ENCODE measurements at places on chromosomes 5 and 9.

DNA sequence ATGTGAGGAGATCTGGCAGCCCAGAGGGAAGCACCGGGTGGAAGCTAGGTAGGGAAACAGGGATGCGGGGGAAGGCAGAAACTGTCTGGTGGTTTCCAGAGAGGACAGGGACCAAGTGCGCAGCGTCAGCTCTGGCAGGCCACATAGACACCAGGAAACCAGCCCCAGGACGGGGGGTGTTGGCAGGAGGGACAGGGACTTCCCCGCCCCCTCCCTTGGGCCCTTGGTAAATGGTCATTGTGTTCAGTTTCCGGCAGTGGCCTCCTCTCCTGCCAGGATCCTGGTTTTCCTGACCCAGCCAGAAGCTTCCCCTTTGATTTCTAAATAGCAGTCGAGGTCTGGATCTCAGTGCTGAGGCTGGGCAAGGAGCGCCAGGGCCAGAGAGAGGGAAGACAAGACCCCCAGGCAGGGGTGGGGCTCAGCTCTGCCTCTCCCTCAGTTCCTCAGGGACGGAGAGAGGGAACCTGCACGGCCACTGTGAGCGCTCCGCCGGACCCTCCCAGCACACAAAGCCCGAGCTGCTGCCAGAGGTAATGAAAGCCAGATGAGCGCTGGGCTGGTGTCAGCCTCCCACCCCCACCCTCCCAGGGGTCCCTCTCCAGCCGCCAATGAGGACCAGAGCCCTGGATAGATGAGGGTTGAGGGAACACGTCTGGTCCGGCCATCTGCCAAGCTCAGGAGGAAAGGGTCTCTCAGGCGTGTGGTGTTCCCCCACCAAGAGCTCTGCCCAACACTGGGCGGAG, 1.8 kb downstream of the RALGDS start:
- DNase-seq: no peak

- DNase-seq: no peak
These were observed 135.3 kb upstream of the DPYSL3 start for GRCh38 chr5:147645197-147645596.

- no peak for DNase-seq
These were observed 634.6 kb downstream of the LRRC70 start for GRCh38 chr5:63213256-63213655.

DNA sequence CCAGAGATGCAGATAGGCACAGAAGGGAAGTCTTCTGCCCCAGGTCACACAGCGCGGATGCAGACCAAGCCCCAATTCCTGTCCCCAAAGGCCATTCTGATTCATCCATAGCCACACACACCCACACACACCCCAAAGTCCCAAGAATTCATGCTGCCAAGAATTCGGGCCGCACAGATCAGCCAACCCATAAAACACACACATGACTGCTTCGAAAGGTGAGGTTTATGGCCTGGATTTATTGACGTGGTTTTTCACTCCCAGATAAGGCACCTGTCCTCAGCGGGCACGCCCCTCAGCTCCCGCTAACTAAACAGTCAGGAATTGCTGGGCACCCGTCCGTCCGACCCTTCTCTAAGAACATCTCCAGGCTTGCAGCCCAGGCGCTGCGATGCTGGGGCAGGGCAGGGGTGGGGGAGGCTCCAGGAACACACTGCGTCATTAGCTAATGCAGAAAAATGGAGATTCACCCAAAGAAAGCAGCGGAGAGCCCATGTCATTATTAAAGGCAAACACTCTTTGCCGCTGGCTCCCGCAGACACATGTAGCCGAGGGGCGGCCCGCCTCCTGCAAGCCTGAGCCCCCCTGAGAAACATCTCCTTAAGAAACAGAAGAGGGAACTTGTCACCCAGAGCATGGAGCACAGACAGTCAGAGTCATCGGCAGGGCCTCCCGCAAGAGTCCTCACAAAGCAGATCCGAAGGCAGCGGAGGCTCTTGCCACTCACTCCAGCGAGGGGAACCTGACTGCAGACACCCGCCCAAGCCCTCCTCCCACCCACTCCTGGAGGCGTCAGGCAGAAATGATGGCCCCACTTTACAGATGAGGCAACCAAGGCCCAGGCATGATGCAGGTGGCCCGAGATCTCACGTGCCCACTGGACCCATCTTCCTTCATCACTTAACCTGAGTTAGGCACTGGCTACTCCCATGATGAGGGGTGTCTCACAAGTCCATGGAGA, 19.9 kb downstream of the VAV2 start:
- no peak for DNase-seq

DNA sequence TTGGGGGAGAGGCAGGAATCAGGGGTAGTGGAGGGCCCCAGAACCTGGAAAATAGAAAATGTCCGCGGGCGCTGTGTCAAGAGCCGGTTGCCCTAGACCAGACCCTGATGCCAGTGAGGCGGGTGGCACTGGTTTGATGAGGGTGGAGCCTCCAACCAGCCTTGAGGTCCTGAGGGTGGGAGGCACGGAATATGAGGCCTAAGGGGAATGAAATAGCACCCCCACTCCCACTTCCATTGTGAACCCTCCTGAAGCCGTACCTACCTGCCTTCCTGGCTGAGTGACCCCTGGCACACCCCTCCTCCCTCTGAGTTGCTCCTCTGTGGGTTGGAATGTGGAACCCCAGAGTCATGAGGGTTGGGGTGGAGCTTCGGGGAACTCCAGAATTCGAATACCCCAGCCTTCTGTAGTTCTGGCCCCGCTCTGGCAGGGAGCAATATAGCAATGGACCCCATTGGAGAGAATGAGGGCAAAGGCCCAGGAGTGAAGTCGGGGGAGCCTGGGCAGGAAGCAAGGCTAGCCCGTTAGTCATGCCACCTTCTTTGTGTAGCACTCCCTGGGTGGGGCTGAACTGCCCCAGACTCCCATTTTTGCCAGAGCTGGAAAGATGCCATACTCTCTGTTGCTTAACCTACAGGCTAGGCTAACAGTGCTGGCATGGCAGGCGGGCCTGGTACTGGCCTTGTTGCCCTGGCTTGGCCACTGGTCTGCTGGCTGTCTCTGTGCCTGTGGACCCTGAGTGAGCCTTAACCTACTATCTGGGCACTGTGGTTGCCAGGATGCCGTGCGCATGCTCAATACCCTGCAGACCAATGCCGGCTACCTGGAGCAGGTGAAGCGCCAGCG, 1.0 kb downstream of the FPGS start:
- peak; percentile 56 for DNase-seq

- DNase-seq: no peak
These were observed 29.9 kb downstream of the SKP2 start for GRCh38 chr5:36181774-36182173.

DNA sequence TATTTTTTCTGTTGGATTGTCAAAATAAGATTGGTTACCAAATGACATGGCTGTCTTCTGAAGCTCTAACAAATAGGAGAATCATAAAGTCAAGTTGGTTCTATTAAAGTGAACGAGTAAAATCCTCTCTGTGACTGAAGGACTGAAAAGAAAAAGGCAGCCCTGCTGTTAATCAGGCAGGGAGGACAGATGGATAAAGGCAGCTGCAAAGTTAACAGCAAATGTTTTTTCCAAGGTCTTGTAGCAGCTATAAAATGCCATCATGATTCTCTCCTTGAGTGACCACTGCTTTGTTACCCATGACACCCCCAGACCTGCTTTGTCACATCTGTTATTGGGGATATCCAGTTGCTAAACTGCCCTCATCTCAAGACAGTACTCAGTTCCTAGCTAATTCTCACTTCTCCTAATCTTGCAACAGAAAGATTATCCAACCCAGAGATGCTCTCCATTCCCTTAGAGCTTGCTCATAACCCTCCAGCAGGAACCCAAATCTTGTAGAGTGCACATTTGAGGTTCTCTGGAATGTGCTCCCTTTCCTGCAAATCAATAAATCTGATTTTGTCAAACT, 89.7 kb upstream of the PARP8 start:
- DNase-seq: no peak

DNA sequence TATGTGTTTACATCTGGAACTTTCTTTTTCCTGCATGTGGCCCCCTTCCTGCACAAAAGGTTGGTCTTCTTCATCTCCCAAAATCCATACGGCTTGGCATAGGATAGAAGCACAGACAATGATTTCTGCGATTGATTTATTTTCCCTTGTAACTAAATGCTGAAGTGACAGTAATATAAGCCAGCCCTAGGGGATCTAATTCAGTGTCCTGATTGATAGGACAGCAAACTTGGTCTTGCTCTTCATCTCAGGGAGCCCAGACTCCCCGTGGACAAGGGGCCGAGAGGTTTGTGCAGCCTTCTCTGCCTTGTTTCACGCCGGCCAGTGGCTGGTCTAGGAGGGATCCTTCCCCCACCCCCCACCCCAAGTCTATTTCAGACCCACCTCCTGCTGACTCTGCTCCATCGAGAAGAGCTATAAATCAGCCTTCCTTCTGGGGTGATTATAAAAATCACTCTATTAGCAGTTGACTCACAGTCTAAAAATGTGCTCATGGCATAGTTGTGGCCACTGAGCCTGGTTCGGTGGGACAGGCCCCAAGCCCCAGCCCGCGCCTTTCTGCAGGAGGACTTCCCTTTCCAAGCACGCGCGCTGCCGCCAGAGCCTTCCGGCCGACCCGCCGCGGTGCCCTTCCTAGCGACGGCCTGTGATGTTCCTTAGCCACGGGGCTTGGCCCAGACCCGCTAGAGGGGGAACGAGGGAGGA, 89.8 kb upstream of the COL5A1 start:
- peak; percentile 75 for DNase-seq

DNA sequence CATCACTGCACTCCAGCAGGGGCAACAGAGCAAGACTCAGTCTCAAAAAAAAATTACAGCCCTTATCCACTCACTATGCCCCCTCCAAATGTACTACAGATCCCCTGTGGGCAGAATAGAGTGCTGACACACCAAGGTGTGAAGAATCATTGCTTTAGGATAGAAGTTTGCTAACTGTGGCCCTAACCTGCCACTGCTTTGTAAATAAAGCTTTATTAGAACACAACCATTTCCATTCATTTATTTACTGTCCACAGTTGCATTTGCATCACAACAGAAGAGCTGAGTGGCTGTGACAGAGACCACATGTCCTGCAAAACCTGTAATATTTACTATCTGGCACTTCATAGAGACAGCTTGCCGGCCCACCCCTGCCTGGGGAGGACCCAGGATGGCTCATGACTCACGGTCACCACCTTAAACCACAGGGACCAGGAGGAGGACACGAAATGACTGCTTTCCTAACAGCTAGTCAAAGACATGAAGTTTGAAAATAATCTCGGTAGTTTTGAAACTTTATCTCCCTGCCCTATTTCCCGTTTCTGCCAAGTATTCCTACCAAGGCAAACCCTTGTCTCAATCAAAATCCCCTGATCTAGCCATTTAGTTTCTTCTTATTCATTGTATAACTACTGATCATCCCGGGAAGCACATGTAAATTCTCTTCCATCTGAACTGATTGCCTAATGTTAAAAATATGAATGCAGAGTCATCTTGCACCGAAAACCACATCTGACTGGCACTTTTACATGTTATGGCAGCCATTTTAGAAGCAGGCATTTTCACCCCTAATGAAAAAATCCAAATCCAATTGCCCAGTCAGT, 206.1 kb downstream of the SLIT3 start:
- DNase-seq: peak; percentile 22

- peak; percentile 14 for DNase-seq
These were observed 27.9 kb downstream of the C1QTNF2 start for GRCh38 chr5:160342413-160342941.

DNA sequence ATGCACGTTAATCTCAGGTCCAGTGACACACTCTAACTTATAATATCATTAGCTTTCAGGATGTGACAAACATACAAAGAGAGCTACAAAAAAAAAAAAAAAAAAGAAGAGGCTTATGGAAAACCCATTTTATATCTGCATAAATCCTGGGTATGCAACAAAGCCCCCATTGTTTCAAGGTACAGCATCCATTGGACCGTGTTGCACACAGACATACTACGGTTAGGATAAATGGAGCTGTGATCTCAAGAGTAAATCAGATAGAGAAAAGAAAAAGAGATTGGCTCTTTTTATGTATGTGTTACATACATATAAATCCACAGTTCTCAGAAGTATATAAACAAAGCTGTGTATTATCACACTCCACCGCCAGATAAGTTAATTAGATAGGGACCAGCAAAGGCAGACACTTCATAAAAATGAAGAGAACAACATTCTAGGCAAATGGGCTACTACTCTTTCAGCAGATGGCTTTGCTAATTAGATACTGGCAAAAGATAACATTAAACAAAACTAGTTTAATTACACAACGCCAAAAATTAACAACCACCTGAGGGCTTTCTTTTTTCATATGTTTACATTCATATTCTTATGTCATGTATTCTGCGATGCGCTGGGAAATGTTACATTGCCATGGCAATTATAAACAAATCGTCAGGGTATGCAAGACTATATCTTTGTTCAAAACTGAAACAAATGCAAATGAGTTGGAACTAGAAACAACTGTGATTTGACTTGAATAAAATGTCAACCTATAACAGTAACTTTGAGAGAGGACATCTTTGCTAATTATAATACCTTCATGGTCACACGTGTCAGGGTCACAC, 304.2 kb downstream of the SEMA5A start:
- no peak for DNase-seq

DNA sequence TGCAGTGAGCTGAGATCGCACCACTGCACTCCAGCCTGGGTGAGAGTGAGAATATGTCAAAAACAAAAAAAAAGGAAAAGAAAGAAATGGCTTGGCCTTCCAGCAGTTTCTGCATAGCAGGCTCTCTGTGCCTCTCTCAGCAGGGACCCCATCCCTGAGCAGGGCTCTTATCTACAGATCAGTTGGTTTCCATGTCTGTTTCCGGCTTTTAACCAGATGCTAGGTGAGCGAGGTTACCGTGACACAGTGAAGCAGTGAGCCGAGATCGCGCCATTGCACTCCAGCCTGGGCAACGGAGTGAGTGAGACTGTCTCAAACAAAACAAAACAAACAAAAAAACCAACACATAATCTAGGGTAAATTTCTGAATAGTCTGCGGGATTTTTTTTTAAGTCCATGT, 51.4 kb downstream of the COL5A1 start:
- DNase-seq: no peak

DNA sequence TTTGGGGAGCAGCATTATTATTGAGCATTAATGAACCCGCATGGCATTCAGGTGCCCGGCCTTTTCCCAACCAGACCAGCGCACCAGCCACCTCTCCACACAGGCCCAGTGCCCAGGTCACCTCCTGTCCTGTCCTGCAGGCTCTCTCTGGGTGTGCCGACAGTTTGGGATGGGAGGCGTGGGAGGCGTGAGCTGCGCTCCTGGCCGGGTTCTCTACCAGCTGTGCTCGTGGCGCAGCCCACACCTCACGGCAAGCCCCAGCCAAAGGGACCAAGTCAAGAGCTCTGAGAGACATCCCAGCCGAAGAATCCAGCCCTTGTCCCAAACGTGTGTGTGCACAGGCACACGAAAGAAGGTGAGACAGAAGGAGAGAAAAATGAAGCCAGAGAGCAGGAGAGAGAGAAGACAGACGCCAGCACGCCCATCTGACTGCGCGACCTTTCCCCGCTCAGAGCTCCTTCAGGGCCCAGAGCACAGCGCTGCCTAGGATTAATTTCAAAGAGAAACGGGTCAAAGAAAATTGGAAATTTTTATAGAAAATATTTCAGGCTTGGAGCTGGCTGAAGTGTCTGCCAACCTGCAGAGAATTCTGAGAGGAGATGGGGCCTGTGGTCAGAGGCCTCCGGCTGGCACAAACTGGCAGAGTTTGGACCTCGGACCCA, 81.7 kb downstream of the ADAMTS2 start:
- no peak for DNase-seq

- DNase-seq: no peak
These were observed 23.2 kb upstream of the ADAMTS16 start for GRCh38 chr5:5116956-5117355.

GRCh38 chr9:1612886-1613285, 402.3 kb upstream of the SMARCA2 start:
- DNase-seq: no peak

- DNase-seq: no peak
These were observed 9.6 kb upstream of the FLT4 start for GRCh38 chr5:180658774-180659564.

GRCh38 chr5:28488752-28489151, 1450.4 kb upstream of the CDH9 start:
- DNase-seq: no peak

All from fibroblast of pulmonary artery (primary cell).